Mesendoderm (in vitro differentiated cells): ENCODE measurements at places on chromosomes 2 and 18.
A peak's percentile ranks its signal among the peaks of the same experiment; 100 is the strongest.

DNA sequence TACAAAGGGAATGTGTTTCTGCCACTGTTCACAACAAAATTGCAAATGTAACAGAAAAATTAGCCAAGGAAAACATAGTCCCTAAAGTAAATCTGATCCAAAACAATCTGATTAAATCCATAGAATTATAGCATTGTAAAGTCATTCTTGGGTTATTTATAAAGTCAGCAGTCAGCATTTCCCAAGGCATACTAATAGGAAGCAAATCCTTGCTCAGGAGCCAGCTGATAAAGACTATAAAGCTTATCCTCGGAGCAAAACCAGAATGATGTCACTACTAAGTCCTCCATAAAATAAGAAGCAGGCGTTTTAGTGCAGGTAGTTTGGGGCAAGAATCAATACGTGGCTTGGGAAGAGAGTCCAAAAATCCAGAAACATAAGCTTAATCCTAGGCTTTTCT lies 67.3 kb upstream of the CSRNP3 start:
- DNase-seq, result no peak

DNA sequence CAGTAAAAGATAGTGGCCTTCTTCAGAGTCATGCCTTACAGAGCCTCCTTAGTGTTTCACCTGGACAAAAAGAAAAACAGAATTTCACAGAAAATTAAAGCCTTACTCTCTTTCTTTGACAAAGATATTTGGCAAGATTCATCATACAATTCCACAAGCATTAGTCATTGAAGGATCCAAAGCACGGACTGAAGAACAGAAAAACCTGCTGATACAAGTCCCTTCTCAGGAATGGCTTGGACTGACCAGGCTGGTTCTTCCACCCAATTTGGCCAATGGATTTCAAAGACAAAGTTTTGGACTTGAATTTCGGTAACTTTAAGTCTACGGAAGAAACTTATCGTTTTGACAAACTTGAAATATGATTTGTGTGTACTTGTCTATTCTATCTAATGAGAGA lies 39.1 kb upstream of the GALNT3 start:
- peak; percentile 56 for DNase-seq

GRCh38 chr2:130819226-130819607 lies 17.5 kb upstream of the ARHGEF4 start:
- DNase-seq, result no peak

DNA sequence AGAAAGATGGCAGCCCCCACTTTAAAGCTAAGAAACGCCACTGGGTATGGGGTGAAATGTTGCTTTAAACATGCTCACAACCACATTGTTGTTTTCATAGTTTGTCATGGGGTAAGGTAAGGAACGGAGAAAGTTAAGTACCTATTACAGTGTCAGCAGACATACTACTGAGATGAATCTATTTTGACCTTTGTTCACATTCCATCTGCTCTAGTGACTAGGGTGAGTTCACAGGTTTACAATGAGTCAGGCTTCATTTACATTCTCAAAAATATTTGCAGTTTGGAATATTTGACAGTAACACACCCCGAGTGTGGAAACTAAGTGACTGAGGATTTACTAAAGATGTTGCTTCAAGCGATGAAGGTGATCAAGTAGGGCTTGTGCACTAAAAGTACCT lies 428.7 kb upstream of the ACVR2A start:
- no peak for DNase-seq

GRCh38 chr2:56671973-56672569 lies 488.3 kb downstream of the CCDC85A start:
- DNase-seq, result peak; percentile 6

GRCh38 chr18:9446839-9447238 lies 28.5 kb upstream of the RALBP1 start:
- DNase-seq, result no peak

- no peak for DNase-seq
Observed at GRCh38 chr18:74728586-74728985, 130.9 kb downstream of the ZNF407 start.

DNA sequence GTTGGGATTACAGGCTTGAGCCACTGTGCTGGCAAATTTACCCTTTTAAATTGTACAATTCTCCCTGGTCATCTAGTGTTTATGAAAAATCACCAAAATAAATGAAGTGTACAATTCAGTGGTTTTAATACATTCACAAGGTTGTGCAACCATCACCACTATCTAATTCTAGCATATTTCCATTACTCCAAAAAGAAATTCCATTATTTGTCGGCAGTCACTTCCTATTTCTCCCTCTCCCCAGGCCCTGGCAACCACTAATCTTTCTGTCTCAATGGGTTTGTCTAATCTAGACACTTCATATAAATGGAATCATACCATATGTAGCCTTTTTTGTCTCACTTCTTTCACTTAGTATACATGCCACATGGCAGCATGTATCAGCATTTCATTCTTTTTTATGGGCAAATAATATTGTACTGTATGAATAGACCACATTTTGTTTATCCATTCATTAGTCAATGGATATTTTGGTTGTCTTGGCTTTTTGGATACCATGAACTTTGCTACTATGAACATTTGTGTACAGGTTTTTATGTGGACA lies 12.6 kb upstream of the POLE4 start:
- DNase-seq, result no peak

- no peak for DNase-seq
Observed at GRCh38 chr2:32289165-32289999, 11.7 kb downstream of the YIPF4 start.

DNA sequence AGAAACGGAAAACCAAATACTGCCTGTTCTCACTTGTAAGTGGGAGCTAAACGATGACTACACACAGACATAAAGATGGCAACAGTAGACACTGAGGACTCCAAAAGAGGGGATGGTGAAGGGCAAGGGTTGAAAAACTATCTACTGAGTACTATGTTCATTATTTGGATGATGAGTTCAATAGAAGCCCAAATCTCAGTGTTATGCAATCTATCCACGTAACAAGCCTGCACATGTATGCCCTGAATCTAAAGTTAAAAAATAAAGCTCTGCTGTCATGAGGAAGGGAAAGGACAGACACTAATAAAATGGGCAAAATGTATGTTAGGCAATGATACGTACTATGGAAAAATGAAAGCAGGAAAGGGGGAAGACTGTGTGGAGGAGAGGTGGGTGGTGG lies 376.0 kb downstream of the TGIF1 start:
- no peak for DNase-seq

DNA sequence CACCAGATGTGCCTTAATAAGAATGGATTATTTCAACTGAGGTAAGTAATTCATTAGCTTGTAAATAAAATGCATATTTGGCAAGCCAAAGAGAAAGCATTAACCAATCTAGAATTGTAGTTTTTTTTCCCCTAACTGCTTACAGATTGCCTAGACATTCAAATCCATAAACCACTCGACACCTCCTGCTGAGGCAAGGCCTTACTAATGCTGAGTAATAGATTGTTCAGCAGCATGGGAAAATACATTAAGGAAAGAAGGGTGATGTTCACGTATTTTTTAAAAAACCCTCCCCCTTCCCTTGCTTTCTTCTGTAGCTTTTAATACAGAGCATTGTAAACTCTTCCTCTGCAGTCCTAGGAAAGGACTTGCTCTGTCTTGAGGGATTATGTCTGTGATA lies 17.0 kb upstream of the LINC00305 start:
- DNase-seq, result peak; percentile 20

DNA sequence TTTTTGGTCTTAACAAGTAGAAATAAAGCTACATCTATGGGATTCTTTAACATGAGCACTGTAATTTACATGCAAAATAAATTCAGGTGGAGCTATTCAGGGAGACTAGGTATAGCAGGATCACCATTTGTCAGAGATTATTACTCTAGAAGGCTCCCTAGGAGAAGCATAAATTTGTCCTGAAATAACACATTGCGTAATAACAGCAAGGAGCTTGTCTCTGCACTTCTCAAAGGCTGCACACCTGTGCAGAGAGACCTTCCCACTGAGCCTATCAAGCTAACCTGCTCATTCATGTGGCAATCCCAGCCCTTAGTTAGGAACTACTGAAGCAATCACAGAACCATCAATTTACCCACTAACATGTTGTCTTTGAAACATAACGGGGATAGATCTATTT lies 437.4 kb upstream of the MC4R start:
- DNase-seq, result no peak

GRCh38 chr2:3563521-3563976 lies 5.4 kb upstream of the RNASEH1 start:
- no peak for DNase-seq

DNA sequence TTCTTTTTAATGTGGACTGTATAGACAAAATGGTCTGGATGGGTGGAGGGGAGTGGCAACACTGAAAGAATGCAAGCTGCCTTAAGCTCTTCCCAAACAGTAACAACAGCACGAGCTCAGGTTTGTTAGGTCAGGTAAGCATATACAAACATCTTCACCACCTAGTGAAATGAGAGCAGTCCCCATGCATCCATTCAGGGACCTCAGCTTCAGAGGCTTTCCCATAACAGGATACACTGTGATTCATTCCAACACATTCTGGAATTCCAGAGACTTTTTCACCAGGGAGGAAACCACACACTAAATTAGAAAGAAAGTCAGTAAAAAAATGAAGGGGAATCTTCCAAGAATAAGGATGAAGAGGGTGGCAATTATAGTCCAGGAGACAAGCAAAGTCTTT lies 50.4 kb upstream of the BZW1 start:
- no peak for DNase-seq

DNA sequence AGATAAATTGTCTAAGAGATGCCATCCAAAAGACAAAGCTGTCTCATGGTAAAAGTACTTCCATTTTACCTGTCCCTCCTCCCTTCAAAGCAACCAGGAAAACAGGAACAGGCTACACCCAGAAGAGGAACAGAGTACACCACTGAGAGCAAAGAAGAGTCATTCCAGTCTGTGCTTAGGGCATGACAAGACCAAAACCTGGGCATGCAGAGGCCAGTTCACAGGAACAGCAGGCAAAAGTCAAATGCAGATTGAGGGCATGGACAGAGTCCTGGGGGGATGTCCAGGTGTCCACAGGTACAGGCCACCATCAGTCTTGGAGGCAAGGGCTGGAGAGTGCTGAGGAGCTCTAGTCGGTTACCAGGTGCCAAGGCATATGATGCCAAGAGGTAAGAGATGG lies 23.7 kb downstream of the PLEK start:
- DNase-seq, result no peak

DNA sequence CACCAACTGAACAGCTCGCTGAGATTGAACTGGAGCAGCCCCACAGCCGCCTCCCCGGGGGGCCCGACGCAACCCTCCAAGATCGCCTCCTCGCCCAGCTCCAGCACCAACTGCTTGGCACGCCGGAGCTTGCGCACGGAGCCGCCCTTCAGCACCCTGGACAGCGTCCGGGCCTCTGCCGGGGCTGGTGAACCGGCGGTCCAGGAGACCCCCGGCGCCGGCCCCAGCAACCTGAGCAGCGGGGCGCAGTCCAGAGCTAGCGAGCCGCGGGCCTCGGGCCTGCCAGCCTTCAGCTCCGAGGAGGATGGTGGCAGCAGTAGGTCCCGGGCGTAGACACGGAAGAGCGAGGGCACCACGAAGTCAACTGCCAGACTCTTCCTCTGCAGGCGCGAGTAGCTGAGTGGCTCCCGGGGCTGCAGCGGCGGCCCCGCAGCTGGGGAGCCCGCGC lies 1.2 kb downstream of the ALK start:
- DNase-seq, result peak; percentile 81

DNA sequence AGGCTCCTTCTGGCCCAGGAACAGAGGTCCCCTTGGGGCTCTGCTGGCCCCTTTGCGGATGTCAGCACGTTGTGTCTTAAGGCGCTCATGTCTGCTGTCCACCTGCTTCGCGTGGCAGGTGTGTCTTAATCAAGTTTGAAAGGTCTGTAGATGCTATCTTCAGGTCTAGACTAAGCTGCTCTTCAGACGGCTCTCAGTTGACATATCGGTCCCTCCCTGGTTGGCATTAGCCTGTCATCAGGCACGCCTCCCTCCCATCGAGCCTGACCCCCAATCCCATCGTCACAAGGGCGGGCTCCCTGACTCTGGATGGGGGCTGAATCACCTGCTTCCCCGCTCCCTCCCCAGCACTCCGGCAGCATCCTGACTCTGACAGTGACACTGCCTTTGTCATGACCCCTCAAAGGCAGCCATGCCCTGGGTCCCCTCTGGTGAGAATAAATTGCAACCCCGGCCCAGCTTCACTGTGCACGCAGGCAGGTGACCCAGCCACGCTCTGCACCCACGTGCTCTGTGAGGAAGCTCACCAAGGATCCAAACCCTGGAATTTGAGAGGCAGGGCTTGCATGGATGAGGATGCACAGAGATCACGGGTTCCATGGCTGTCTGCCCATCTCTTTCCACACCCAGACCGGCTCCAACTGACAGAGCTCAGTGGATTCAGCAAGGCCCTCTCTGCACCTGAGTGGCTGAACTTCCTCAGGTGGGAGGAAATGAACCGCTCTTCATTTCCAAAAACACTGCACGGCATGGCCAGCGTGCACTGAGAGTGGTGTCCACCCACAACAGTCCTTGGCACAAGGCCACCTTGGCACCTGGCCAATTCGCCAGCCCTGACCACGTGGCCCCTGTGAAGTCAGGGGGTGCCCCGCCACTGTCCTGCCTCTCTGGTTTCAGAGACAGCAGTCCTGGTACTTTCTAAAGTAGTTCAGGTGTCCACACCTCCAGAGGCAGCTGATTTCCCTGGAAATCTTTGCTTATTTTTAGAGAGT lies 110.2 kb upstream of the GPC1 start:
- DNase-seq, result no peak

GRCh38 chr2:121502781-121503180 lies 27.9 kb upstream of the RNU4ATAC start:
- no peak for DNase-seq

- DNase-seq, result no peak
Observed at GRCh38 chr2:174438146-174438886, 42.8 kb downstream of the SCRN3 start.

- no peak for DNase-seq
Observed at GRCh38 chr2:134704173-134704572, 14.6 kb downstream of the TMEM163 start.

GRCh38 chr2:230972046-230972445 lies 23.9 kb upstream of the SPATA3 start:
- no peak for DNase-seq

- no peak for DNase-seq
Observed at GRCh38 chr18:3345452-3345851, 83.5 kb downstream of the MYL12B start.

DNA sequence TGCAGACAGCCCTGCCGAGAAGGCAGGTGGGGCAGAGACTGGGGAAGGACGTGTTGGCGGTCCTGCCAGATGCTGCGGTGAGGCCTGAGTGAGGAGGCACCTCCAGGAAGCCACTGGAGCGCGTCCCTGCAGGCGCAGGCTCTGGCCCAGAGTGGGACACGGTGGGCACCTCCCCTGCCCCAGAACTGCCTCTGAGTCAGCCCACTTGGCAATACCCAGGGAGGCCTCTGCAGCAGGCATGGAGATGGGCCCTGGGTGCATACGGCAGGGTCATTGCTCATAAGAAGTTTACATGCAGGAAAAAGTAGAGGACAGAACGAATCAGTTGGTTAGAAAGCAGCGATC lies 195.9 kb downstream of the TFCP2L1 start:
- no peak for DNase-seq
